Neuronal stem cell (in vitro differentiated cells): ENCODE measurements at places on chromosomes 7 and 10.

DNA sequence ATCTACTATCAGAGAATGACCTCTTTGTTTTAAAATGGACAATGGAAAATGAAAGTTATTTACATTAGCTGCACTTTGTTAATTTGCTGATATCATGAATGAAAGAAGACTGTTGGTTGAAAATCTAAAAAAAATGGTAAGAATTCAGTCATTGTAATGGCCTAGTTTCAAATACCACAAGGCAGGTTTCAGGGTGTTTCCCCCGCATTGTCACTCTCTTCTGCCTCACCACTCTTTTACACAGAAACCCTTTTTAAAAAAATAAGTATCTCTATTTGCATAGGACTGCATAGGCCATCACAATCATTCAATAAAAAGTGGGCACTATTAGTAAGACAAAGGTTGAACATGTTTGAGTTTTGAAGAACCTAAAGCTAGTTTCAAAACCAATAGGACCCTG lies 737.1 kb downstream of the INHBA start:
- no peak for DNase-seq

- no peak for DNase-seq
Observed at GRCh38 chr7:70208236-70209063, 610.2 kb downstream of the AUTS2 start.

GRCh38 chr10:97254694-97255093 lies 37.7 kb downstream of the ARHGAP19 start:
- DNase-seq, result no peak

DNA sequence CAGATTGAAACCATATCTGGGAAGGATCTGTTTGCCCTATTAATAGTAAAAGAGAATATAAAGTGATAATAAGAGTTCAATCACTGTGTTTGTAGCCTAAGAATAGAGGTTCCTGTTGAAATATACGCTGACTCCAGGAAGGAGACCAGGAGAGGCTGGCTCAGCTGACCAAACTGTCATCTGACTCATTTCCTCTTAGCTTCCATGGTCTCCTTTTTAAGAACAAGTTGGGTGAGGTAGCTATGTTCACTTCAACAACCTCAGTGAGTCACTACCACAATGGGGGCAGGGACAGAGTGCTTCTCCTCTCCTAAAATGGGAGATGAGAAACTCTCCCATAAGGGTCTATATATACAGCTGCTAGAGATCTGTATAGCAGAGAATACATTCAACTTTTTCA lies 543.3 kb downstream of the CALN1 start:
- no peak for DNase-seq

DNA sequence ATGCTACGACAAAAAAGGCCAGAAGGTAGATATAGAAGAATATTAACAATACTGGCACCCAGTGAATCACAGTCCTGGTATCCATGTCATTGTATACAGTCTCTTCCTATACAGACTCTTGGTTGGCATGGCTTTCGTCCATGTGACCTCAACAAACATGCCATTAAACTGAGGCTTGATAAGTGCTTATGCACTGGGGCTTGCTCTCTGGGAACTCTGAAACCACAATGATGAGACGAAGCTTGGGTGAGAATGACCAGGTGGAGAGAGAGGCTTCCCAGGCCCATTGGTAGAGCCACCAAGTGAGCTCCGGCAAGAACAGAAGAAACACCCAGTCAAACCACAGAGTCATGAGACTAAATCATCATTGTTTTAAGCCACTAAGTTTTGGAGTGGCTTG lies 33.2 kb downstream of the PNPLA8 start:
- DNase-seq, result no peak

DNA sequence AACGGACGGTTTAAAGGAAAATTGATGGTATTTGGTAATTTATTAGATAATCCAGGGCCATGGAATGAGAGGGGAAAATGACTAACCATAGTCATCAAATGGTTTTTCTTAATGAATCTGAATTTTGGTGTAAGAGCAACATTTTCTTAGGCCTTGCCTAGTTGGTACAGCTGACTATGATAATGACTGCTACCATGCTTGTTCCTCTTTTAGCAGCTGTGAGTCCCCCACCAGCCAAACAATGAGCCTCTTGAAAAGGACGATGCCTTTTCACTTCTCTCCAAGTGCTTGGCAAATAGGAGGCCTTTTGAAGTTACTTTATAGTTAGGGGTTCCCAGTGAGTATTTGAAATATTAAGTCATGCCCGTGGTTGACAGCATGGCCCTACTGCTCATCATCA lies 53.0 kb downstream of the TRUB1 start:
- no peak for DNase-seq

- DNase-seq, result no peak
Observed at GRCh38 chr7:6166443-6166891, 106.0 kb downstream of the CYTH3 start.

- peak; percentile 45 for DNase-seq
Observed at GRCh38 chr10:6204341-6205191, 1.8 kb downstream of the PFKFB3 start.

- no peak for DNase-seq
Observed at GRCh38 chr7:130332259-130333053, 12.2 kb upstream of the CPA5 start.

DNA sequence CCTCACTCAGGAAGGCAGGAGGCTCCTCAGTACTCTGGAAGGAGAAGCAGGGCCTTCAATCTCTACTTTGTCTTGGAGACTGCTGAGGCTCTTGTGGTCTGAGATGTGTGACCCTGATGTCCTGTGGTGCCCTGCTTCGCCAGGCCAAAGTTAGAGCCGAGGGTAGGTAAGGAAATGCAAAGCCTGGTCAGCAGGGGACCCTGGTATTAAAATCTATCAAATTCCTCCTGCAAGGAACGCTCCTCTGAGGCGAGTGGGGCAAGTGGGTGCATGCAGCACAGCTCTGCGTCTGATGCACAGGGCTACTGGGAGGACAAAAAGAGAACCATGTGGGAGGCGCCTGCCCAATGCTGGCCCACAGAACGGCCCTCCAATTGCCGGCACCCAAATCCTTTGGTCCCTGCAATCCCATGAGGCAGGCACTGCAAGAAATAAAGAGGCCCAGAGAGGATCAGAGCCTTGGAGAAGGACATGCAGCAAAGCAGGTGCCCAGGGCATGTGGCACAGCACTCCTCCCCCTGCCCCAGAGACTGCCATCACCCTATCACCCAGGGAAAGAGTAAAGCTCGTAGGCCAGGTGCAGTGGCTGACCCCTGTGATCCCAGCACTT lies 23.1 kb upstream of the ZMIZ1 start:
- no peak for DNase-seq

- DNase-seq, result no peak
Observed at GRCh38 chr7:69104023-69104422, 494.3 kb upstream of the AUTS2 start.

GRCh38 chr10:62048470-62048869 lies 147.0 kb downstream of the ARID5B start:
- DNase-seq, result no peak

DNA sequence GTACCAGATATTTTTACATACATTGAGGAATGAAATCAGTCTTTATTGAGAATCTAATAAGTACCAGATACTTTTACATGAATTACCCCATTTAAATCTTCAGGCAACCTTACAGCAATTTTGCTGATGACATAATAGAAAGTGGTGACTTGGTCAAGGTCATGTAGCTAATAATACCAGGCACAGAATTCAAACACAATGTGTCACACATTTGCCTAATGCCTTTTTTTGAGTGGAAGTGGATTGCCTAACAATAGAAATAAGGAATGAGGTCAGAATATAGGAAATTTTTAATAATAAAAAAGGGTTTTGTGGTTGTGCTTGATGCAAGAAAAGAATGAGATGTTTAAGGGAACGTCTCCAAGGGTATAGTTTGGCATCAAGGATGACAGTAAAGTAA lies 466.6 kb upstream of the IGFBP3 start:
- no peak for DNase-seq

GRCh38 chr7:155918720-155919390 lies 106.6 kb upstream of the SHH start:
- no peak for DNase-seq

DNA sequence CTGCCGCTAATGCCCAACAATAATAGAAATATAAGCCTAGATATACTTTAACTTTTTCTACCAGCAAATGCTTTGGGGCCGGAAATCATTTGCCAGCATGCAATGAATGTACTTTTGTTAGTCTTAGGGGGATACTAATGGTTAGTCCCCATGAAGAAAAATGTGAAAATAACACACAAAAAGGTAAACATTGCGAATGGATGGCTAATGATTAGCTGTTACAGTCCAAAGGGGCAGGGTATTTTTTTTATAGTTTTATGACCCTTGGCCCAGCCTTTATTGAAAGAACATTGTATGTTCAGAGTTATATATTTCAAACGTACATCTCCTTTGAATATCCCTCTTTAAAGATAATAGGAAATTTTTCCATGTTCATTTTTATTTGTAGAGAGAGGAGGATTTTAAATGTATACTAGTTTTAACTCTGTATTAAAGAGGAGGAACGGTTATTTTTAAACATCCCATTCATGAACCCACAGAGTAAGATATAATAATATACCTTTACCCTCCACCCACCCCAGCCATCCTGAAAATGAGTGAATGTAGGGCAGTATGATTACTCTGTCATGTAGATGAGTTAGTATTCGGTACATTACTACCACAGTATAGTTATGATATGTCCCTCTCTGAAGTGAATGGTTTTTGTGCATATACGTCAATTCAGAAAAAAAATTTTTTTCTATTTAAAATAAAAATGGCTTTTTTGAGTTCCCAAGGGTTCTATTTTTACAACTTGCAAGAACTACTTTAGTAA lies 63.6 kb downstream of the ARID5B start:
- no peak for DNase-seq

DNA sequence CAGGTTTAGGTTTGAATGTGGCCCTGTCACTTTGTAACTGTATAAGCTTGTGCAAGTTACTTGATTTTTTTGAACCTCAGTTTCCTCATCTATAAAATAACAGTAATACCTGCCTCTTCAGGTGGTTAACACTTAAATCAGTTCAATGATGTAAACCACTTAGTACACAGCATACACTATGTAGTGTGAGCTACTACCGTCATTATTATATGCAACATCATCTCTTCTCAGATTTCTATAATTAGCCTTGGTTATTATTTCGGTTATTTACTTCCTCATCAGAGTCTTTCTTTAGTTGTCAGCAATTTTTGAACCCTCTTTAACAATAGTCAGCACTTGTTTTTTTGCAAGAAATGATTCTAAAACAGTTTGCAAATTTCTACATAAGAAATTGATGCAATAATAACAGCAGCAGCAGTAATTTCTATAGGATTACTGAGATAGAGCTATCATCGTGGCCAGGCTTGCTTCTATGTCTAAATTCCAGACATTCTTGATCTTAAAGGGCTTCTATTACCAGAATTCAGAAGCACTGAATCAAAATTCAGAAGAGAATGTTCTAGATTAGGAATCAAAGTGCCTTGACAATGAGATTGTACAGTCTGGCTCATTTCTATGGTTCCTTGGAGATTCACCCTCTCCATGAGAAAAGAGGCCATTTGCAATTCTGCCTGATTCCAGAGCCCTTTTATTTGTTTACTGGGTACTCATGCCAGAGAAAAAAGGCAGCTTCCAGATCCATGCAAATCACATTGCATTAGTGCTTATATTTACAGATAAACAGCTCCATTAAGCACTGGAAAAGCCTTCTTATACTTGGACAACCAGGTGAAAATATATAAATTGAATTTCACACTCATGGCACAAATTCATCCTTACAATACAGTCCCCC lies 25.0 kb upstream of the WDR11 start:
- DNase-seq, result no peak

GRCh38 chr10:102225646-102226541 lies at the start of gene ELOVL3:
Gene ELOVL3 (plus strand): TSS chr10:102226299. CDS start chr10:102226549, 250 bp downstream.
- peak; percentile 88 for DNase-seq

- no peak for DNase-seq
Observed at GRCh38 chr7:27155816-27156507, 513 bp downstream of the HOXA7 start.

DNA sequence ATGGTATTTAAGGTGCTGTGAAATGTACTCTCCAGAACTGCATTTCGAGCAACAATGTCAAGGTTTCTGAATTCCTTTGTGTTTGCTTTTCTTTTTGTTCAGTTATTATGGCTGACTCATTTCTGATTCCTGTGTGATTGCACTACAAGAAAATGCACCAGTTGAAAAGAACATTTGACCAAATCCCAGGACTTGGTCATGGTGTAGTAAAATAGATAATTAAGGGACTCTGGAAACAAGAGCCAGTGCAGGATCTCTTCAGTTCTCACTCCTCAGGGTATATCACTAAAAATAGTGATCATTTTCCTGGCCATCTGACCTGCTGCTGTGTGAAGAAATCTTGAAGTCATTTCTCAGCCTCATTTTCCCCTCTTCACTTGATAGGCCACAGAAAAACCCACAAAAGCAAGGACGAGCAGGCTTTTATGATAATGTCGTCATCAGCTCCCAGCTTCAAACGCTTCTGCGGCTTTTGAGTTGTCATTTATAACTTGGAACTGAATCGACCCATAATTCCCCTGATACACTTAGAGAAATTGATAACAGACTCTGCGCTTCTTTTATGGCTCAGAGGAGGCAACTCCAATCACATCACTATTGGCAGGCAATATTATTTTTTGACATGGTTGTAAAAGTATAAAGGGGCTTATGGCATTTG lies 274.7 kb downstream of the HDAC9 start:
- DNase-seq, result no peak

GRCh38 chr7:8305625-8306388 lies 43.8 kb upstream of the ICA1 start:
- no peak for DNase-seq

DNA sequence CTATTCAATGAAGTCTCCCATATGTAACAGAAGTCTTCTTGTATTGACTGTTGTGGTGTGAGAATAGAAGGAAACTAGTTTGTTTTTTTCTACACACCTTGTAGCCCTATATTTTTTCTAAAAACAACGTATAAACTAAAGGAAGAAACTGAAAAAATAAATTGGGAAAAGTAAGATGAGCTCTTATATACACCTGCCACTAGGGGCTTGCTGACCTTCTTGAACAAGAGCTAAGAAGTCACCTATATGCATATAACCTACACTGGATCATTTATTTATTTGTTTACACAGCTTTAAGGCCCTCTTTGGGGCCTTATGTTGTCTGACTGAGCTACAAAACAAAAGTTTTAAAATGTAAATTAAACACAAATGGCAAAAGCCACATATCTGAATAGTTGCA lies 383.0 kb downstream of the HPSE2 start:
- no peak for DNase-seq

- no peak for DNase-seq
Observed at GRCh38 chr10:132412316-132413192, 15.6 kb downstream of the PWWP2B start.

GRCh38 chr10:89518876-89519842 lies 16.2 kb downstream of the SLC16A12 start:
- no peak for DNase-seq
